GM23248 (cell line): ENCODE measurements at places on chromosomes 3 and 15. TPM values are rescaled to one million over a fixed set of nuclear protein-coding genes. Genes with fewer than 3 reads are reported as not detected.

DNA sequence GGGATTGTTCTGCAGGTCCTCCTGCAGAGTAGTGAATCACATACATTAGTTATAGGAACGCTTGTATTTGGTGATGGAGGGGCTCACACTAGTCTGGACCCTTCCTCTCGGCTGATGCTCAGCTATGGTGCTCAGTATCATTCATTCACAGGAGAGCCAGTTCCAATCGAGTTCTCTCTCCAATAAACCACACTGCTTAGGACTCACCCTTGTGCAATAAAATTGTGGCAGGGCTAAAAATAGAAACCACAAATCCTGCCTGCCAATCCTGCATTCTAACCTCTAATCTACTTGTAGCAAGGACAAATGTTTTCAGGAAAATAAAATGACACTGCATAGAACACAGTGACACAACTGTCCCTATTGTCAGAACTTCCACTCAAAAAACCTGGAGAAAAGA lies 138.4 kb upstream of the TBL1XR1 start:
- no peak overlapping the region for H3K27ac ChIP-seq
- DNase-seq: peak; percentile 42
- no peaks in the 10 kb centered on the region for H3K36me3 ChIP-seq
- no peaks in the 10 kb centered on the region for H3K27me3 ChIP-seq

DNA sequence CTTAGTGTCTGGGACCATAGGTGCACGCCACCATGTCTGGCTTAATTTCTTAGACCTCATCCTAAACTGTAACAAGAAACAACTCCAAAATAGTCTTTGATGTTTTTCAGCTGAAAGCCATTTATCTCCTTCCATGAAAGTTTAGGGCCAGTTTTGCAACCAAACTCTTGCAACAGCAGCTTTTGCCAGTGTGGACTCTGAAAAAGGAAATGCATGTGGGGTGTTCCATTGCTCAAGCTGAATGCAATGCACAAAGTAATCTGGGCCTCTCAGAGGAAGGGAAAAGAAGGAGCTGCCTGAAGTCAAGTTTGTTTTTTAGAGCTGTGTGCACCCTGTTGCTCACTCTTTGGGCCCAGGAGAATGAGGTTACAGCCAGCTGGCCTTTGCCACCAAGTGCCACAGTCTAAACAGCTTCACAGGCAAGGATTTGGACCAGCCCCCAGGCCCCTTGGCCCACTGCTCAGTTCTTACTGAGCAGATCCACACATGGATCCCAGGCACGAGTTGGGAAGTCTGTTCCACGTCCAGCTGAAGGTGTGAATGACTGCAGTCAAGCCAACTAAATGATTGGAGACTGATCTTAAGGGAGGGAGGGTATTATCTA lies 212.3 kb upstream of the LRRFIP2 start:
- H3K4me1 ChIP-seq: no peaks in the 10 kb centered on the region
- DNase-seq: peak; percentile 8
- H3K4me3 ChIP-seq: no peak overlapping the region

GRCh38 chr3:195397524-195397923 lies 45.3 kb downstream of the ACAP2 start:
- H3K27ac ChIP-seq: no peak overlapping the region
- no peak for DNase-seq
- H3K36me3 ChIP-seq: no peaks in the 10 kb centered on the region
- H3K4me1 ChIP-seq: no peaks in the 10 kb centered on the region
- no peaks in the 10 kb centered on the region for H3K27me3 ChIP-seq
- H3K4me3 ChIP-seq: no peak overlapping the region

Gene CFAP100
- total RNA-seq: not detected in 2 replicates

Gene ZMYND10
- total RNA-seq: 1.5 TPM in 1 of 2 replicates, not detected in the other
